ENCODE measurements at places on chromosomes 7 and 10.

GRCh38 chr10:124554085-124554858, 92.6 kb downstream of the LHPP start:
- DNase-seq: no peak

DNA sequence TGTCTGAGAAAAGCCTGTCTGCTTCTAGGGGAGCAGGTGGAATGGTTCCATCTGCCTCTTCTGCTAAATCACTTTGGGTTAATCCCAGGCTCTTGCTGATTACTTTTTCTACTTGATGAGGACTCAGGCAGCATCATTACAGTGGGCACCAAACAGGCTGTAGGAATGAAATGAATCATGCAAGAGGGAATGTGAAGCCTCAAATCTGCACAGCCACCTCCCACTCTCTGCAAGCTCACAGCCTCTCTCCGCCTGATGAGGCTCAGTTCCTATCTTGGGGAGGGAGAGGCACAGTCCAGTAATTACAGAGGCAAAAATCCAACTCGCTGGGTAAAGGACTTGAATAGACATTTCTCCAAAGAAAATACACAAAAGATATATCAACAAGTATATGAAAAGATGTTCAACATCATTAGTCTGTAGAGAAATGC, 34.0 kb downstream of the HSPA12A start:
- DNase-seq: no peak

DNA sequence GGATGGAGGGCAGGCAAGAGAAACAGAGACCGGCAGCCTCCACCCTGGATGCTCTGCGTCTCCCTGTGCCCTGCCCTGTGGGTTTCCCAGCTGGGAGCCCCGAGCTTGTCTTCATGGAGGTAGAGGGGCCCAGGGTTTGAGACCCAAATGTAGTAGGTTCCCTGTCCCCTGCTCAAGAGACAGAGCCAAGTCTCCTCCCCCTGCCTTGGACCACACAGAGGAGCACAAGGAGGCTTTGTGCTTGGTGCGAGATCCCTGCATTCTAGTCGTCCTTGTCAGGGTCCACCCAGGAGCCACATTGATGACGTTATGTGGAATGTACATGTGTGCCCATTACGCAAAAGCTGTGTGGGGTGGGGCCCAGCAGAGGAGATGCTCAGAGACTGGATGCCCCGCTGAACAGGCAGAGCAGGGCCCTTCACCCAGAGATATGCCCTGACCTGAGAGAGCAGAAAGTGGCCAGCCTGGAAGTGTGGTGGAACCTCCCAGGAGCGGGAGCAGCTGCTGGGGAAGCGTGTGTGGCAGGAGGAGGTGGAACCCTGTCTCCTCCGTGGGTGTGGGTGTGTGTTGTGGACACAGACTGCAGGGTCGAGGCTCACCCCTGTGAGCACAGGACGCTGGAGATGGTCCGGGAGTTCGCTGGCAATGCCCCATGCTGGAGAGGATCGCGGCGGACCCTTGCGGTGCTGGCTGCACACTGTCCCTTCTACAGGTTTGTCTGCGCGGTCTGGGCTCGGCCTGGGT, 39.3 kb downstream of the VWA2 start:
- no peak for DNase-seq

- DNase-seq: no peak
These were observed 411.0 kb upstream of the DPP6 start for GRCh38 chr7:153641199-153641598.

- no peak for DNase-seq
These were observed 33.2 kb downstream of the WBP1L start for GRCh38 chr10:102776779-102777456.

GRCh38 chr10:115026056-115026745, 67.0 kb upstream of the ATRNL1 start:
- no peak for DNase-seq

DNA sequence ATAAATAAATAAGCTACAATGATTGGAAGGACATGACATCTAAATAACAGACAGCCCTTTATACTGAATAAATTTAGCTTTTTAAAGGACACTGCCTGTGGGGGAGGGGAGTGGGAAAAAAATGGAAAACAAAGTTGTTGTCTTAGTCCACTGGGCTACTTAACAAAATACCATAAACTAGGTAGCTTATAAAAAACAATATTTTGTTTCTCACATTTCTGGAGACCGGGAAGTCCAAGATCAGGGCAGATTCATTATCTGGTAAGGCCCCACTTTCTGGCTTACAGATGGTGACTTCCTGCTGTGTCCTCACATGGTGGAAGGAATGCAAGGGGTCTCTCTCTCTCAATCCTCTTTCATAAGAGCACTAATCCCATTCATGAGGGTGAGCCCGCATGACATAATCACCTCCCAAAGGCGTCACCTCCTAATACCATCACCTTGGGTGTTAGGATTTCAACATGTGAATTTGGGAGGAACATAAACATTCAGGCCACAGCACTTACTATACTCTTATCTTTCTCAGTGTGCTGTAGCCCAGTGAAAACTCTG, 43.0 kb downstream of the DNAJC12 start:
- DNase-seq: no peak

DNA sequence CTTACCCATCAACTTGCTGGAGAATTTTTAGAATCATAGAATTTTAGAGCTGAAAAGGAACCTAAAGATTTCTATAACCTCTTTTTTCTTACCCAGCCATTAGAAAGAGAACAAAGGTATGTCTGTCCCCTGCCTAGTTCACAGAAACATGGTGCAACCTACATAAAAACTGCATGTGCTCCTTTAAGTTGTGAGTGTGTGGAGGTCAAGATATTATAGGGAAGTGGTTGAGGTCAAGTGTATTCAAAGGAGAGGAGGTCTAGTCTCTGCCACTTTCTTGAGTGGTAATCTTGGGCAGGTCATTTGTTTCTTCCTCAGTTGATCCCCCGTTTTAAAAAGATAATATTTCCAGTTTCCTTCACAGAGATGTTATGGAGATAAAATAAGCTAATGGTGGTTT, 6.4 kb downstream of the UBTD1 start:
- no peak for DNase-seq

- no peak for DNase-seq
These were observed 241.8 kb downstream of the CREB5 start for GRCh38 chr7:28654110-28654509.

DNA sequence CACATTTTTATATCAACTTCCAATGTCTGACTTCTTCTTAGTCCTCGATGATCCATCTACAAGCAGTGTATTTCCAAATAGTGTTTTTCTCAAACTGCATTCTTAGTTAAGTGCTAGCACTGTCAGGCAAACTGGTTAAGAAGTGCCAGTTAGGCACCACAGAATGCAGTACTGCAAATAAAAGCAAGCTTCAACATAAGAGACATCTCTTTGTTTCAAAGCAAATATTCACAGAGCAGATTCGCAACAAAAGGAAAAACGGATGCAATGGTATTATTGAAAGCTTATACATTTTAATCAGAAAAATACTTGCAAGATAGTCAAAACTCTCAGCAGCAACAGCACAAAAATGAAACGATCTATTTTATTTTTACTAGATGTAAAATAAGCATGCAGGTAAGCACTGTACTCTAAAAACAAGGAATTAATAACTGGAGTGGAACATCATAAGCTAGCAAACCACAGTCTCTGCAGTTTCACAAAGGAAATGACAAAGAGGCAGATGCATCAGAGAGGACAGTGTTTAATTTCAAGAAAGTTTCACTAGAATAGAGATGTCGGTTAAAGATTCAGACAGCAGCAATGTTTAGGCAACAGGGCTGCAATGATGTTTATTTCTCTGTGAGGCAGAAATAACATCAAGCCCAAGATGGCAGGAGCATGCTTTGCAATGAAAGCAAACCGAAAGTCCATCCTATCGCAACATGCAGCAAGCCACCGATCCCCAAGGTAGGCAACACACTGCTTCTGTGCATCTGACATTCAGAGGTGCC, 82.0 kb downstream of the FGFR2 start:
- DNase-seq: no peak

GRCh38 chr7:70033226-70033625, 435.0 kb downstream of the AUTS2 start:
- DNase-seq: no peak

DNA sequence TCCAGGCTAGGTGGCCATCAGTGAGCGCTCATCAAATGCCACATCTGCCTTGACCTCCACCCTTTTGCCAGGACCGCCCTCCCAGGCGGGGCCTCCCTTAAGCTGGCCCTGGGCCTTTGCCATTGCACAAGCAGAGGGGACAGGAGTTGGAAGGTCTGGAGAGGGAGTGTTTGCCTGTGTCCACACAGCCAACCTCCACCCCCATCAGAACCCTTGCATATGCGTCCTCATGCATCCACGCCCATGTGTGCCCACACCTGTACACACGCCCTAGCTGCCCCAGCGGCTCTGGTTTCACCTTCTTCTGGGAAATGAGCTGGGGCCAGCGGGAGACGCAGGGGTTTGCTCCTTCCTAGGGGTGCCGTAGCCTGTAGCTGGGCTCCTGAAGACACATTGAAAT, 64.0 kb downstream of the NEURL1 start:
- no peak for DNase-seq

DNA sequence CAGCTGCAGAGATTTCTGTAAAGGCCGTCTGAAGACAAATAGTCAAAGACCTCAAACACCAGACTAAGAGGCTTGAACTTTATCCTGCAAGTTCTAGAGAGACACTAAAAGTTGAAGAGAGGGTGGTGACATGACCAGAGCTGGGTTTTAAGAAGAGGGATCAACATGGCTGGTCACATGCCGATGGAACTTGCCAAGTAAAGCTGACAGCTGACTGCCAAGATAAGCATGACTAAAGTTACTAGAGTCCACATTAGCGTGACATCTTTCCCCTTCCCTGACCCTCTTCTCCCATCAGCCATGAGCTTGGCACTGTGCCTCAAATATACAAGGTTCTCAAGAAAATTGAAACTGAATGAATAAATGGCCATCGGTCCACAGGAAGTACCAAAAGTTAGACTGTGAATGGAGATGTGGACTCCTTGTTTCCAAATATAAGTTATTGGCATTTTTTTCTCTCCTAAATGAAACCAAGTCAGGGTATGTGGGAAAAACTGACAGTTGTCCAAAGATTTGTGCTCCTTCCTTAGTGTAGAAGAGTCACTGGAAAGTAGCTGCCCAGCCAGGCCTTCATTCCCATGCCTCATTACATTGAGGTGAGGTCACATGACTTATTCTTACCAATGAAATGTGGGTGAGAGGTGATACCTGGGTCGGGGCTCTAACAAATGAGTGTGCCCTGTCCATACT, 24.5 kb downstream of the XPNPEP1 start:
- DNase-seq: no peak

DNA sequence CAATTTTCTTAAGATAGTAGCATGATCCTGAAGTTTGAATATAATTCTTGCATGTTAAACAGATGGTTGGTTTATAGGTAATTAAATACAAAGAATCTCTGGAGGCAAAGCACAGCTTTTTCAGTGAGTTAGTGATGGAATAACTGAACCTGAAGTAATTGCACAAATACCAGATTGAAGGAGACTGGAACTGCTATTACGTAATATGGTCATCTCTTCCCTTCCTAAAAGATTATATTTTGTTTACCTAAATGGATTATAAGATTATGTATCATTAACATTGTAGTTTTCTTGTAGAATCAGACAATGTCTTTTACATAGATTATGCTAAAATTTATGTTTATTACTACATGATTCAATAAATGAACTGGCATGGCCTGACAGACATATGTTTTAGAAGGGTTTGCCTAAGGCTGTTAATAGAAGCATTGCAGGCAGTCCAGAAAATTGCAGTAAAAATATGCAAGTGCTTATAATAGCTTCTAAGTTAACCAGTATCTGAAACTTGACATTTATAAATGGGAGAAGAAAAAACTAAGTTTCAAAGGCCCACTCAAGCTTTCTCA, 35.8 kb upstream of the GPR37 start:
- no peak for DNase-seq

GRCh38 chr10:55750458-55750857, 610.6 kb downstream of the ZWINT start:
- DNase-seq: no peak

DNA sequence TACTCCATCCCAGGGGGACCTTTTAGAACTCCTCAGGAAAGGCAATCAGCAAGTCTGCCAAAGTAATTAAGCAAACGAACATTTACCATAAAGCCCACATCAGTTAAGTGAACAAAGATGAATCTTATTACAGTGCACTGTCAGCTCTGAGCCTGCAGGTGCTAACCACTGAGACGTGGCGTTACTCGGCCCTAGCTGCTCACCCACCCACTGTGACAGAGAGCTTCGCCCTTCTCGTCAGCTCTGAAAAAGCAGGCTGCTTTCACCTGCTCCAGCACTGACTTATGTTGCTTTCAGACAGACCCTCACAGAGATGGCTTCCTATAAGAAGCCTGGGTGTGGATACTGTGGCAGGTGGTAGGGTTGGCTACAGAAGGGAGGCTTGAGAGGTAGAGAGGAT, 57.7 kb upstream of the KCNIP2 start:
- DNase-seq: no peak

DNA sequence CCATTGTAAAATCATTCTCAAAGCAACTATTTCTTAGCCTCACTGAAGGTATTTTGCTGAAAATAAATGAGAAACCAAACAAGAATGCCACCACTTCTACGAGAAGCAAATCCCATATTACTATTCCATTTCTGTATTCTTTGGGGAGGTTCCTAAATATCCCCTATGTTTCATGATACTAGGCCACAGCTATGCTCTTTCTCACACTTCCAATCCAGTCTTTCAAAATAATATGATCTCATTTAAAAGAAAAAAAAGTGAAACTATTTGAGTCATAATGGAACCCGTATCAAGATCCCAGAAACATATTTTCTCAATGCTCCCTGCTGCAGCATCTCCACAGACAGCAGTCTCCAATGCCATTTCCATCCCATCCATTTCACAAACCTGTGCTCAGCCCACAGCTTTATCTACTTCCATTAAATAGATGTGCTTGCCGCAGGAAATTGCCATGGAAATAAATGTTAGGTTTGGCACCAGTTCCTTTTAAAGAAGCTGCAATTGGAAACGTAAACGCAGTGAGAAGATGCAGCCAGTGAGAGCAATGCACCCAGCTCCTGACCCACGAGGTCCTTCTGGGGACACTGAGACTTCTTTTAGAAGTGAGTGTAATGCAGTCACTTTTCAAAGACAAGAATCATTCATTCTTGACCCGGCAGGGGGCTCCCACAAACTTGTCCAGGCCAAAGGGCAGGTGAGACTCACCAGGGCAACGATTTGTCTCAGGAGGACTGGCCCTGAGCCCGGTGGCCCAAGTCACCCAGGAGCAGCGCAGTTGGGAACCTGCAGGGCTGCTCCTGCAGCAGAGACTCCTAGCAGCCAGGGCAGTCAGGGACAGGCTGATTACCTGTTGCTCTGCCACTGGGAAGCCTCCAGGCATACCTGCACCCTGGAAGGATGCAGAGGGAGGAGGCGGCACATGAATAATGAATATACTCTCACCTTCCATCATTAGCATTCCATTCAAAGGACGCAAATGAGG, 99.6 kb downstream of the C10orf90 start:
- DNase-seq: no peak
